Liver (tissue), 10 donors: ENCODE measurements at places on chromosomes 1 and 21.

GRCh38 chr1:71285529-71285928 is 204.7 kb upstream of the ZRANB2 start:
- no peak for DNase-seq

GRCh38 chr1:181061891-181062835 is 26.3 kb upstream of the IER5 start:
- DNase-seq, result no peak

- DNase-seq, result no peak
Observed at GRCh38 chr1:91831132-91831930, 54.6 kb downstream of the TGFBR3 start.

GRCh38 chr1:100065969-100066227 is 66.8 kb downstream of the SASS6 start:
- DNase-seq, result no peak

- no peak for DNase-seq
Observed at GRCh38 chr1:170494369-170494768, 37.6 kb upstream of the GORAB start.

- DNase-seq, result no peak
Observed at GRCh38 chr1:145805057-145805456, 18.8 kb downstream of the RNF115 start.

GRCh38 chr21:38759413-38759812 is 46.3 kb upstream of the ETS2 start:
- no peak for DNase-seq

DNA sequence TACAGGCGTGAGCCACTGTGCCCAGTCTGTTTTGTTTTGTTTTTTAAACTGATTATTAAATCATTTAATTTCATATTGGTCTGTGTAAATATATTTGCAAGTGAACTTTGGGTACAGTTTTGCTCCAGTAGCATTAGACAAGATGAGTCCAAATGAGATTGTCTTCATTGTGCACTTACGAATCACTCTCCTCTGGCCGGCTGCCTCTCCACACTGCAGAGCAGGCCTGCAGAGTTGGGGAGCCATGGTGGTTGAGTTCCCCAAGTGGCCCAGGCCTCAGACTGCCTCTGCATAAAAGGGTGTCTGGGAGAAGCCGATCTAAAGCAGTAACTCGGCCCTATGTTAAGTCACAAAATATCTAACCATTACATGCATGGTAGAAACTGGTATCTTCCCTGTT is 74.8 kb downstream of the ATP5PO start:
- DNase-seq, result no peak

GRCh38 chr1:154418923-154419619 is 13.9 kb downstream of the IL6R start:
- DNase-seq, result no peak
